Brain (organoid and tissue), 16 donors: ENCODE measurements at places on chromosomes 12 and 14. TPM values are rescaled to one million over a fixed set of nuclear protein-coding genes. Genes with fewer than 3 reads are reported as not detected.

The DIP2B gene
- polyA plus RNA-seq, result 23.0 TPM

The HSPB8 gene
- 70.7 TPM for polyA plus RNA-seq

DNA sequence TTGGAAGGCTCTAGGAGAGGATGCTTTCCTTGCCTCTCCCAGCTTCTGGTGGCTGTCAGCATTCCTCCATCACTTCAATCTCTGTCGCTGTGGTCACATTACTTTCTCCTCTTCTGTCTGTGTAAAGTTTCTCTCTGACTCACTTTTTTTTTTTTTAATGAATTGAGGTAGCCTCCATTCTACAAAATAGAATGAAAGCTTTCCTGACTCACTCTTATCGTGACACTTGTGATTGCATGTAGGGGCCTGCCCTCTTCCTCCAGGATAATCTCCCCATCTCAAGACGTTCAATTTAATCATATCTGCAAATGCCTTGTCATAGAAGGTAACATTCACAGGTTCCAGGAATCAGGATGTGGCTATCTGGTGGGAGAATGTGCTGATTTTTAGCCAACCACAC is 153.5 kb upstream of the HMGA2 start:
- no peak for DNase-seq

The BBOF1 gene
- polyA plus RNA-seq, result 4.9 TPM

DNA sequence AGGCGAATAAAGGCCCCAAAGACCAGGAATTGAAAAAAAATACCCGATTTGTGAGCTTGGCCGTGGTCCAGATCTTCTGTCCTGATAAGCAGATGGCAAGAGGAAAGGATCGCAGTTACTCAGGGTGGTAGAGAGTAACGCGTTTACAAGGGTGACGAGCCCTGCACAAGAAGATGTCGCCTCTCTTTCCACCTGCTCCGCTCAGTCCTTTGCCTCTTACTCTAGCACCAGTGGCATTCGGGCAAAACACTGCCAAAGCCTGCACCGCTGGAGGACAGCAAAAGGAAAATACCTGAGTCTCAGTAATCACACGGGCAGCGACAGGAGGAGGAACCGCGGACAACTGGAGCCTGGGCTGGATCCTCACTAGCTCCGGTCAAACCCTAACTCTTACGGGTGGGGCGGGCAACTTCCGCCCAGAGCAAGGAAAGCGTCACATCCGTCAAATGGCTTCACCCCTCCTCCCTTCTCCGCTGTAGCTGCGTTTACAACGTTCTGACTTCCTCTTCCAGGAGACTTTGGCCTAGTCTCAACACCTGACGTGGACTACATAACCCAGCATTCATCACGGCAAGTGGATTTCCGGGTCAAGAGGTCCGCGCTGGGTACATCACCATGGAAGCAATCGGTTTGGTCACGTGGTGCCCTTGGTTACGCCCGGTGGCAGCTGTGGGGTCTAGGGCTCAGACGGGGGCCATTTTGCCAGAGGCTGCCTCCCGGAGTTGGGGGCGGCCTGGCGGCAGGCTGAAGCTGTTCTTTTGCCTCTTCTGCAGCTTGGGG is at the start of the genes KLHL28 and TOGARAM1:
Gene KLHL28, minus strand, starts transcription at position 394 of the 780 bp plus-strand sequence. CDS start 16,019 bp downstream, outside the sequence.
Gene TOGARAM1, plus strand, starts transcription at position 637 of the 780 bp plus-strand sequence. CDS start 232 bp downstream, outside the sequence.
- DNase-seq, result peak; percentile 100

DNA sequence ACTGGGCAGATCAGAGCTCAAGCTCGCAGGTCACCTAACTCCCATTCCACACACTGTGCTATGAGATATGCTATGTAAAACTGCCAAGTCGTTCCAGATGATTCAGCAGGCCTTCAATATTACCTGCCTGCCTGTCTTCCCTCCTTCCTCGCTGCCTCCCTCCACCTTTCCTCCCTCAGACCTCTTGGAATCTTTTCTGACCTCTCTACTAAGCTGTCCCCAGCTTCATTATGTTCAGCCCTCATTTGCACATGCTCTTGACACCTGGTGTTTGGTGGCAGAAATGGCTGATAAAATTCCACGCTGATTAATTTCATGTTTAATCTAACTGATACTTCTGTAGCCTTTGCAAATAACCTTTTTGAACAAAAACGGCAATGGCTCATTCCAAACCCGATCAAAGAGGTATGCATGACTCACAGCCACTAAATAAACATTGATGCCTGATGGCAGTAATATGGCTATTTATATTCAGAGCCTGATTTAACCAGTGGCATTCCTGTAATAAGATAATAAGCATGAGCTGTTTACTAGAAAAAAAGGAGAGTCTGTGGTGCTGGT is 130.8 kb upstream of the EGLN3 start:
- peak; percentile 50 for DNase-seq

DNA sequence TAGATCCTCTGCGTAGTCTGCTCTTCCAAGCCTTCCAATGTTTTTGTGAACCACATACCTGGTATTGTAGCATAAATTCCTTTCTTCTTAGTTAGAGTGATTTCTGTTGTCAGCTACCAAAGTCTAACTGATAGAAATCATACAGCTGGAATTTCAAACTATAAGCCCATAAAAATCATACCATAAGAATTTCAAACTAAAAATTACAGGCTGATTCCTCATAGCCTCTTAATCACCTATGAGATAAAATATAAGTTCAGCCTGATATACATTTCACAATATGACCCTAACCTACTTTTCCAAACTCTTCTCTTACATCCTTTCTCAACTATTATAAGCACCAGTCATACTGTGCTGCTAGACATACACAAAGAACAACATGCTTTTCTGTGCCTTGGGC is 64.8 kb downstream of the PTHLH start:
- no peak for DNase-seq

DNA sequence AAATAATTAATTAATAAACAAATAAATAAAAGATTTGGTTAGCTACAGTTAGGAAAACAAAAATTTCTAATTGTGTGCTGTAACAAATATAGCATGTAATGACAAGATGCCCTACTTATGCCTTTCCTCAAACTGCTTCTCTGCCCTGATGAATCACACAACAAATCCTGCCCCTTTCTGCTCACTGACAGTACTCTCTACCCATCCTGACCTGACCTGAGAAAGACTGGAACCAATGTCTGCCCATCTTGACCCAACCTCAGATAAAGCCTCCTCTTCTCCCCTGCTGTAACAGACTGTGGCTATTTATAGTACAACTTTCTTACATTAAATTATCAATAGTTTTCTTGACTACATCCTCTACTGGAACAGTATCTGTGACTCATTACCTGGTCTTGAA is 43.7 kb downstream of the PPP1R13B start:
- DNase-seq, result no peak

DNA sequence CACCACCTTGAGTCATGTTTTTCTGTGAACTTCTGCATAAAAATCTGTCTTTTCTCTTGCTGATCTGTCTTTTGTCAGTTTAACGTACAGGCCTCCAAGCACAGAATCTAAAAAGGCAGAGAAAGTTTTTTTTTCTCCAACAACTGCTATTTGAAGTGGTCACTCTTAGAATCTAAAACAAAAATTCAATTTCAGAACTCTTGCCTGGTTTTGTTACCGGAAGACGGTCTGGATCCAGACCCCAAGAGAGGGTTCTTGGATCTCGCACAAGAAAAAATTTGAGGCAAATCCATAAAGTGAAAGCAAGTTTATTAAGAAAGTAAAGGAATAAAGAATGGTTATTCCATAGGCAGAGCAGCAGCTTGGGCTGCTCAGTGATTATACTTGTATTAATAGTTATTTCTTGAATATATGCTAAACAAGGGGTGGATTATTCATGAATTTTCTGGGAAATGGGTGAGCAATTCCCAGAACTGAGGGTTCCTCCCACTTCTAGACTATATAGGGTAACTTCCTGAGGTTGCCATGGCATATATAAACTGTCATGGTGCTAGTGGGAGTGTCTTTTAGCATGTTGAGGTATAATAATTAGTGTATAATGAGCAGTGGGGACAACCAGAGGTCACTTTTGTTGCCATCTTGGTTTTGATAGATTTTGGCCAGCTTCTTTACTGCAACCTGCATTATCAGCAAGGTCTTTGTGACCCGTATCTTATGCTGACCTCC is 150.0 kb upstream of the PLEKHA5 start:
- no peak for DNase-seq

GRCh38 chr14:100348784-100349685 is 25.9 kb downstream of the SLC25A47 start:
- DNase-seq, result no peak

The MGST1 gene
- polyA plus RNA-seq, result 81.6 TPM

DNA sequence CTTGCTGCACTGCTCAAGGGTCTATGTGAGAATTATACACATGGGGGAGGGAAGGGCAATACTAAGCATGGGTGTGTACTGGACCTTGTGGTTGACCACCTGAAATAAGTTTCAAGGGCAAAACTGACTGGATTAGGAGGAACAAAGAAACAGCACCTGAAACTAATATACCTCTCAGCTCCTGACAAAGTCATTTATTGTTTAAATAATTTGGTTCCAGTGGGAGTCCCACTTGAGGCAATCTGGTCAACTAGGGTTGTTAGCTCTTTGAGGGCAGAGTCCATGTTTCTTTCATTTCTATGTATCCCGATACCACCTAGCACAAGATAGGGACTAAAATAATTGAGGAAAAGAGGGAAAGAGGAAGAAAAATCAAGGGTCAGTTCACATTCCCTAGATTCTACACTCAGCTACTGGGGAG is 45.5 kb downstream of the STXBP6 start:
- no peak for DNase-seq

DNA sequence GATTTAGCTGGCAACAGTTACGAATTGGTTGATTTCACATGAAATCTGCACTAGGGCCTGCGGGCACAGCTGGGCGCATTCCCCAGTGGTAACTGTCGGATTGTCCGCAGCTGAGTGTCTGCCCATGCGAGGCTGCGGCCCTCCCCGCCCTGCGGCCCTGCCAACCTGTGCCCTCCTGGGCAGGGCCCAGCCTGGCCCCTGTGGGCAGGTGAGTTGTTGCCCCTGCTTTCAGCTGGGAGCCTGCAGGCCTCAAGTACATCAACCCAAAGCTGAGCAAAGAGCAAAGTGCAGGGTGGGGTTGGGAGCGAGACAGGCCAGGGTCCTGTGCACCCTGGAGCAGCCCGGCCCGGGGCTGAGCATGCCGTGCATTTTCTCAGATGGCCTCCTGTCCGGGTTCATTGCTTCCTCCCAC is 89.1 kb downstream of the ADGRD1 start:
- DNase-seq, result peak; percentile 70

The P3H3 gene
- polyA plus RNA-seq, result 14.5 TPM

GRCh38 chr14:57938533-57938932 is 72.6 kb upstream of the SLC35F4 start:
- DNase-seq, result no peak

DNA sequence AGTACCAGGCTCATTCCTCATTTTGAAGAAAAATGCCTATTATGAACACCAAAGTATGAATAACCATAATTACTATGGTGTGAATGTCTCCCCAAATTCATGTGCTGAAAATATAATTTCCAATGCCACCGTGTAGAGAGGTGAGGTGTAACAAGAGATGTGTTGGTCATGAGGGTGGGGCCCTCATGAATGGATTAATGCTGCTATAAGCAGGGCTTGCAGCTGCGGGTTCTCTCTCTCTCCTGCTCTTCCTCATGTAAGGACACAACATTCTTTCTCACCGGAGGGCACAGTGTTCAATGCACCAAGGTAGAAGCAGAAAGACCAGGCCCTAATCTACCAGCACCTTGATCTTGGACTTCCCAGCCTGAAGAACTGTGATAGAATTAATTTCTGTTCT is 70.0 kb downstream of the TMTC1 start:
- DNase-seq, result no peak

- peak; percentile 48 for DNase-seq
Measured at GRCh38 chr12:7142056-7142644, 12.0 kb downstream of the CLSTN3 start.

- DNase-seq, result no peak
Measured at GRCh38 chr14:57323721-57324120, 55.0 kb downstream of the AP5M1 start.

GRCh38 chr14:76834241-76834661 is 8.0 kb downstream of the LRRC74A start:
- DNase-seq, result peak; percentile 35

The ARHGAP9 gene
- 7.6 TPM for polyA plus RNA-seq

The IL26 gene
- polyA plus RNA-seq, result not detected

The ITPK1 gene
- polyA plus RNA-seq, result 168 TPM

GRCh38 chr14:58460772-58461171 is 33.3 kb downstream of the KIAA0586 start:
- no peak for DNase-seq

GRCh38 chr12:108950991-108951739 is 69.7 kb downstream of the SVOP start:
- peak; percentile 80 for DNase-seq

DNA sequence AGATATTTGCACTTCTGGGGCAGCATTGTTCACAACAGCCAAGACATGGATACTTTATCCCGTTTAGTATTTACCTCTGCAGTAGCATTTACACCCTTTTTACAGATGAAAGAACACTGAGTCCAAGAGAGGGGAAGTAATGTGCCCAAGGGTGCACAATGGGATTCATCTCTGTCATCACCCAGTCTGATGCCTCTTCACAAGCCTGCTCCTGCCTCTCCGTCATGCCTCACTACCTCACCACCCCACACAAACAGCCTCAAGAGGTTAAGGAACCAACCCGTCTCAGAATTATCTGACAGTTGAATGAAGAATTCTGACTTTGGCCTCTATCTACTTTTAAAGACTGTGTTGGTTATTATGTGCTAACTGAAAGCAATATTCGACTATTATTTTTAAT is 368.4 kb downstream of the ATP23 start:
- no peak for DNase-seq

GRCh38 chr12:21992823-21993222 is 51.6 kb upstream of the ABCC9 start:
- DNase-seq, result no peak

The TRHDE gene
- polyA plus RNA-seq, result 0.29 TPM

DNA sequence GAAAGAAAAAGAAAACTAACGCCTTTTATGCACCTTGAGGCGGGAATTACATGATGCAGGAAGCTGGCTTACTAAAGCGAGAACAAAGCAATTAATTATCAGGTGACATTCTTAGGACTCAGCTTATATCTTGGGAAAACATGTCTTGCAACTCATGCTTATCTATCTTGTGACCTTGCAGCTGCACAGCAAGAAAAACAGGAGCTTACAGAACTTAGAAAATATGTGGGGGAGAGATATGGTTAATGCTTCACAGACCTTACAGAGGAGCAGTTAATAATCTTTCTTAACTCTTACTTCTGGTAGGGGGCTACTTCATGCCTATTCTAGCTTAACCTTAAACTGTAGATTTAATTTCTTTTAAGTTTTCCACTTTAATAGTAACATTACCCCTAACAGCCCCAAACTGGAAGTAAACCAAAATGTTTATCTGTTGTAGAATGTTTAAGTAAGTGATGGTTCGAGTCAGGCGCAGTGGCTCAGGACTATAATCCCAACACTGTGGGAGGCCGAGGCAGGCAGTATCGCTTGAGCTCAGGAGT is 13.2 kb upstream of the OR11G2 start:
- no peak for DNase-seq

- no peak for DNase-seq
Measured at GRCh38 chr14:41865894-41866293, 259.2 kb downstream of the LRFN5 start.

- DNase-seq, result no peak
Measured at GRCh38 chr14:24181371-24182077, 7.1 kb downstream of the IPO4 start.

DNA sequence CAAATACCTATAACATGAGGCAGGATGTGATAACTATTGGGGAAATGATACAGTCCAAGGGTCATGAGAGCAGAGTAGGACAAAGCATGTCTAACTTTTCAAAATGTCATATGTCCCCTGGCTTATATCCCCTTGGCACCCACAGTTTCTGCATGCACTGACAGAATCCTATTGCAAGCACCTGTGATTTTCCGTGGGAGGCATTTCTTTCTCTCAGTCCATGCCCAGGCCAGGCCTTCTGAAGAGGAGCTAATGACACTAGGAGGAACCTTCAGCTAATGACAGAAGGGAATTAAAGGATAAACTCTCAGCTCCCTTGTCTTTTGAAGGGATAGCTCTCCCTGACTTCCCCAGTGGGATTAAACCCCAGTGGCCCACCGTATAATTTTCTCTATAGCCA is 249.2 kb downstream of the TTC6 start:
- DNase-seq, result no peak

The BCAT1 gene
- 1.3 TPM for polyA plus RNA-seq
